ENCODE measurements at places on chromosomes 12 and 14. TPM values are rescaled to one million over a fixed set of nuclear protein-coding genes. Genes with fewer than 3 reads are reported as not detected.

GRCh38 chr12:41979574-41979973, 165.1 kb downstream of the GXYLT1 start:
- no peaks in the 10 kb centered on the region for H3K27me3 ChIP-seq
- H3K4me3 ChIP-seq, result no peak overlapping the region
- no peaks in the 10 kb centered on the region for H3K4me1 ChIP-seq
- DNase-seq, result no peak
- H3K27ac ChIP-seq, result no peak overlapping the region

DNA sequence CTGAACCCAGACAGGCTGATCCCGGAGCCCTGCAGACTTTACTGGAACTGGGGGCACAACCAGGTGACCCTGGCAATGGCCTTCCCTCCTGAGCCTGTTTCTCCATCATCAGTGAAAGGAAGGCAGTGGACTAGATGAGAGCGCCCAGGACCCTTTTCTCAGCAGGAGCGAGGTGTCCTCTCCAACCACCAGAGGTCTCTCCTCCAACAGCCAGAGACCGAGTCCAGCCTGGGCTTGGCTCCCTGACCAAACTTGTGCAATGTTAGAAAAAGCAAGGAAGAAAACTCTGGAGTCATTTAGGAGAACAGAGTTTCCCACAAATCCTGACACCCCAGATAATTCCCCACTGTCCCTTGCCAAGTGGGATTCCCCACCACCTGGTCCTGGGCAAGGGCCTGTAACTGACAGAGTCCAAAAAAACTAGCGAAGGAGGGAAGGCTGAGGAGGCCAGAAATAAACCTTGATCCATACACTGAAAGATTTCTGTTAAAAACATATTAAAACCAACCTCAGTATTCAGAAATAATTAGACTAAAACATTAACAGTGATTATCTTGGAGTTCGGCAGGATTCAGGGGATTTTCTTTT, 9.0 kb downstream of the RPS6KL1 start:
- no peaks in the 10 kb centered on the region for H3K27me3 ChIP-seq
- no peak overlapping the region for H3K27ac ChIP-seq
- peaks cover 12% of the 10 kb centered on the region for H3K4me1 ChIP-seq
- no peak overlapping the region for H3K4me3 ChIP-seq
- DNase-seq, result no peak
- no peaks in the 10 kb centered on the region for H3K36me3 ChIP-seq

DNA sequence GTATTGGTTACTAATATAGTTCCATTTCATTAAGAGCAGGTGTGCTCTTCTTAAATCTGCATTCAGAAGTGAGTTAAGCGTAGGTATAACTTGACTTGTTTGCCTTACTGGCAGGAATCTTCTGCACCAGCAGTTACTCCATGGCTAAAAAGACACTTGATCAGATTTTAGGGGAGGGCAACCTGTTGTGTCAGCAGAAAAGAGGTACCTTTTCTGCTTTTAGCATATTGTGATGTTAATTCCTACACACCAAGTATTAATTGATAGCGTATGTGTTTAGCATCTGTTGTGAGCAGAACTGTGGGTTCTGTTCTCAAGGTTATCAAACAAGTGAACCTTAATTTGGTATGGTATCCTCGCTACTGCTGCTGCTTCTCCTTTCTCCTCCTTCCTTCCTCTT, 38.3 kb downstream of the TTLL5 start:
- H3K4me1 ChIP-seq, result no peaks in the 10 kb centered on the region
- no peak for DNase-seq
- no peak overlapping the region for H3K4me3 ChIP-seq
- H3K36me3 ChIP-seq, result peaks cover 13% of the 10 kb centered on the region
- H3K27me3 ChIP-seq, result no peaks in the 10 kb centered on the region

- no peak for DNase-seq
- H3K4me3 ChIP-seq, result no peak overlapping the region
- H3K27ac ChIP-seq, result peak overlapping the region; percentile 93
- peaks cover 29% of the 10 kb centered on the region for H3K27me3 ChIP-seq
Measured at GRCh38 chr12:58915634-58916033, 4.7 kb downstream of the LRIG3 start.

DNA sequence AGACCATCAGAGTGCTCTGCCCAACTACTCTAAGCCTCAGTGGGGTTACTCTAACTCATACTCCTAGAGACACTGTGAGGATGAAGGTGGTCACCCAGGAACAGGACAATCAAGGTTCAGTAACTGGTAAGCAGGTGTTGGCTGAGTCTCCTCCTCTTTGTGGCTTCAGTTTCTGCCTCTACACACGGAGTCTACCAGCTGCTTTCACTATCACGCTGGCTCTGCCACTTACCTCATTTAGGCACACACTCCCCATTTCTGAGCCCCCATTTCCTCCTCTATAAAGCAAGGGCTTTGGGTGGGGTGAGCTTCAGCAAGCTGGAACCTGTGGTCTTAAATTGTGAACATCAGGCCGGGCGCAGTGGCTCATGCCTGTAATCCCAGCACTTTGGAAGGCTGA, 7.3 kb upstream of the TCHP start:
- H3K4me3 ChIP-seq, result no peak overlapping the region
- DNase-seq, result no peak
- no peaks in the 10 kb centered on the region for H3K27me3 ChIP-seq
- no peaks in the 10 kb centered on the region for H3K36me3 ChIP-seq

DNA sequence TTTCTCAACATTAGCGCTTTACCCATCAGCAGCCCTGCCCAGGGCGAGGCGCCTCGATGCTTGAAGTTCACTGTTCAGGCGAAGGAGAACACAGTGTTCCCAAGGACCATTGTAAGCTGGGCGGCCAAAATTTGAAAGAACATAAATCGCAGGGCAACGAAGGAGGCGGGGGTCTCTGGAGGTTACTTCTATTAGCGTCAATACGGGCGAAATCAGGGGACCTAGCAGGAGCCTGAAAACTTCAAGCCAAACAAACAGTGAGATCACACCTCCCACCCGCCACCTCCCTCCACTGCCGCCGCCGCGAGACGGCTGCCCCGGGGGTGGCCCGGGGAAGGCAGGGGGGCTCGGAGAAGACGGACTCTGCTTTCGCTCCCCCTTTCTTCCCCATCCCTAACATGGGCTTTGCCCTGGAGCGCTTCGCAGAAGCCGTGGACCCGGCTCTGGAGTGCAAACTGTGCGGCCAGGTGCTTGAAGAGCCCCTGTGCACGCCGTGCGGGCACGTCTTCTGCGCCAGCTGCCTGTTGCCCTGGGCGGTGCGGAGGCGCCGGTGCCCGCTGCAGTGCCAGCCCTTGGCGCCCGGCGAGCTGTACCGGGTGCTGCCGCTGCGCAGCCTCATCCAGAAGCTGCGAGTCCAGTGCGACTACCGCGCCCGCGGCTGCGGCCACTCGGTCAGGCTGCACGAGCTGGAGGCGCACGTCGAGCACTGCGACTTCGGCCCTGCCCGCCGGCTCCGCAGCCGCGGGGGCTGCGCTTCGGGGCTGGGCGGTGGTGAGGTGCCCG, at the start of gene PDZRN4:
Gene PDZRN4 (plus strand): TSS at position 263 of the 783 bp plus-strand sequence.
- no peak within 1 kb of the TSS for H3K27ac ChIP-seq
- H3K36me3 ChIP-seq, result no peaks in the 10 kb centered on the region

- DNase-seq, result no peak
- no peaks in the 10 kb centered on the region for H3K4me1 ChIP-seq
- no peak overlapping the region for H3K4me3 ChIP-seq
- H3K27me3 ChIP-seq, result no peaks in the 10 kb centered on the region
- no peak overlapping the region for H3K27ac ChIP-seq
Measured at GRCh38 chr12:132422381-132423043, 67.4 kb upstream of the FBRSL1 start.

GRCh38 chr12:94988471-94988870, 15.0 kb downstream of the NDUFA12 start:
- H3K27ac ChIP-seq, result peak overlapping the region; percentile 32
- peaks cover 29% of the 10 kb centered on the region for H3K4me1 ChIP-seq
- no peak for DNase-seq
- H3K36me3 ChIP-seq, result peaks cover 70% of the 10 kb centered on the region

Gene STAT2
- total RNA-seq, result 233 TPM

GRCh38 chr12:124401704-124402221, 106.9 kb downstream of the RFLNA start:
- H3K4me3 ChIP-seq, result no peak overlapping the region
- no peak overlapping the region for H3K27ac ChIP-seq
- H3K27me3 ChIP-seq, result no peaks in the 10 kb centered on the region
- peaks cover 58% of the 10 kb centered on the region for H3K4me1 ChIP-seq
- H3K36me3 ChIP-seq, result peaks cover 48% of the 10 kb centered on the region

Gene IAPP
- not detected for total RNA-seq

GRCh38 chr14:103544388-103545218, 15.6 kb downstream of the TRMT61A start:
- H3K36me3 ChIP-seq, result no peaks in the 10 kb centered on the region
- H3K4me3 ChIP-seq, result no peak overlapping the region
- H3K27ac ChIP-seq, result no peak overlapping the region
- peaks cover 29% of the 10 kb centered on the region for H3K4me1 ChIP-seq
- H3K27me3 ChIP-seq, result peaks cover 51% of the 10 kb centered on the region
- peak; percentile 60 for DNase-seq

Gene TMEM253
- total RNA-seq, result not detected

Gene CRIP2
- 136 TPM for total RNA-seq

DNA sequence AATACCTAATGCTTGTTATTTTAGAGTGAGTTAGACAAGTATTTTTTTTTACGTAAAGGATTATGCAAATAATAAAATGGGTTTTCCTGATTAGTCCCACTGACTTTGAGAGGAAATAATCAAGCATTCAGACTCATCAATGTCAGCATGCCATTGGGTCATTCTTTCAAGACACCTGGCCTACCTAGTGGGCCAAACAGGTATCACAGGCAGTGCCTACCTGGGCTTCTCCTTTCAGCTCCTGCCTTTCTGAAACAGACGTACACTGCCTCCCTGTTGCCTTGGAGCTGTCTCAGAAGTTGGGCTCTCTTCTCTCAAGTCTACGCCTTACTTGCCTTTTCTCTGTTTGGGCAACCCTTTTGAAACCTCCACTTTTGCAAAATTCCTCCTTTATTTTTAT, 545.6 kb downstream of the SNAPC1 start:
- H3K4me1 ChIP-seq, result no peaks in the 10 kb centered on the region
- H3K27ac ChIP-seq, result no peak overlapping the region
- no peak for DNase-seq
- no peaks in the 10 kb centered on the region for H3K27me3 ChIP-seq
- H3K36me3 ChIP-seq, result no peaks in the 10 kb centered on the region
- no peak overlapping the region for H3K4me3 ChIP-seq

DNA sequence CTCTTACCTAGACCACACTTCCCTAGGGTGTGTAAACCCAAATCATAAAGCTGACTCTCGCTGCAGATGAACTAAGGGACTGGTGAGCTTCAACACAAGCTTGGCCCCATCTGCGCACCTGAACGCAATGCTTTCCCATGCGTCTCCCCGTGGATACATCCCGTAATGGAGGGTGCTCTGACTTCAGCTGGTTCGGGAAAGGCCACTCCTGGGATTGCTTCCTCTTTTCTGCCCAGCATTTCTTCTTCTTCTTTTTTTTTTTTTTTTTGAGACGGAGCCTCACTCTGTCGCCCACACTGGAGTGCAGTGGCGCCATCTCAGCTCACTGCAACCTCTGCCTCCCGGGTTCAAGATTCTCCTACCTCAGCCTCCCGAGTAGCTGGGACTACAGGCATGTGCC, 27.7 kb upstream of the ETFBKMT start:
- no peak for DNase-seq
- H3K36me3 ChIP-seq, result no peaks in the 10 kb centered on the region
- no peak overlapping the region for H3K27ac ChIP-seq
- H3K4me1 ChIP-seq, result peaks cover 1% of the 10 kb centered on the region

Data from spleen (tissue), 13 donors.